ENCODE measurements at places on chromosomes 6 and 20. TPM values are rescaled to one million over a fixed set of nuclear protein-coding genes. Genes with fewer than 3 reads are reported as not detected.
A peak's percentile ranks its signal among the peaks of the same experiment; 100 is the strongest.

GRCh38 chr6:56683882-56684281 lies 41.2 kb upstream of the DST start:
- DNase-seq, result peak; percentile 80
- no peak overlapping the region for H3K27ac ChIP-seq
- peaks cover 21% of the 10 kb centered on the region for H3K4me1 ChIP-seq
- no peak overlapping the region for H3K4me3 ChIP-seq
- H3K36me3 ChIP-seq, result no peaks in the 10 kb centered on the region

DNA sequence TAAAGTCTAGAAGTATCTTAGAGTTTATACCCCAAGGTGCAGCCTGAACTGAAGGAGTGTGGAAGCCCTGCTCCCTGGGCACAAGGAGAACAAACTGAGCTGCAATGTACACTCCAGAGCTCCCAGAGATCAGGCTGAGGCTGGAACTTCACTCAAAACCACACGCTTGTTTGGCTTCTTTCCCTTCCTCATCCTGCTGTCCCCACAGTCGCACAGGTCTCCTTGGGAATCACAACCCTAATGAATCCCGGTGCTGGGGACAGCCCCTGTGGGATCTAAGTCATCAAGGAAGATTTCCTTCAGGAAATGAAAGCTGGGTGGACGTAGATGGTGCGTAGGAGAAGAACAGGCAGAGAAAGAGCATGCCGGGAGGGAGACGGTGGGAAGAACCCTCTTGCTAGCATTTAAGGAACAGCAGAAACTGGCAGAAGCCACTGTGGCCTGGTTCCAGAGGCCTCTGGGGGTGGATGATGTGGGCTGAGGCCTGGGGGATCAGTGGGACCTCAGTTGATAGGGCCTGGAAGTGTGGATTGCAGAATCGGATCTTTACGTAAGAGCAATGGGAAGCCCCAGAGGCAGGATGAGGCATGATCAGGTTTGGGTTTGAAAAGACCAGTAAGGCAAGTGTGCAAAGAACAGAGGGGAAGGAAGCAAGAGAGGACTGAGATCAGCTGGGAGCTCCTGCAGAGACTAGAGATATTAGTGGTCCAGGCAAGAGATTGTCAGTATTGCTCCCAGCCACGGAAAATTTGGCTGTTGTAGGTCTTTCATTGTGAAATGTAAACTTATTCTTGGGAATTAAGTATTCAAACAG lies 21.4 kb downstream of the CYP24A1 start:
- no peak overlapping the region for H3K4me3 ChIP-seq
- no peaks in the 10 kb centered on the region for H3K27me3 ChIP-seq
- H3K4me1 ChIP-seq, result peaks cover 61% of the 10 kb centered on the region
- H3K36me3 ChIP-seq, result no peaks in the 10 kb centered on the region
- H3K27ac ChIP-seq, result peak overlapping the region; percentile 87

- H3K27ac ChIP-seq, result no peak overlapping the region
- H3K27me3 ChIP-seq, result no peaks in the 10 kb centered on the region
Observed at GRCh38 chr20:25668446-25668845, 28.2 kb downstream of the ZNF337 start.

GRCh38 chr20:17467120-17467655 lies 64.0 kb downstream of the BFSP1 start:
- H3K4me3 ChIP-seq, result no peak overlapping the region
- DNase-seq, result no peak
- H3K27ac ChIP-seq, result no peak overlapping the region
- H3K27me3 ChIP-seq, result peaks cover 65% of the 10 kb centered on the region
- no peaks in the 10 kb centered on the region for H3K36me3 ChIP-seq
- H3K4me1 ChIP-seq, result no peaks in the 10 kb centered on the region

DNA sequence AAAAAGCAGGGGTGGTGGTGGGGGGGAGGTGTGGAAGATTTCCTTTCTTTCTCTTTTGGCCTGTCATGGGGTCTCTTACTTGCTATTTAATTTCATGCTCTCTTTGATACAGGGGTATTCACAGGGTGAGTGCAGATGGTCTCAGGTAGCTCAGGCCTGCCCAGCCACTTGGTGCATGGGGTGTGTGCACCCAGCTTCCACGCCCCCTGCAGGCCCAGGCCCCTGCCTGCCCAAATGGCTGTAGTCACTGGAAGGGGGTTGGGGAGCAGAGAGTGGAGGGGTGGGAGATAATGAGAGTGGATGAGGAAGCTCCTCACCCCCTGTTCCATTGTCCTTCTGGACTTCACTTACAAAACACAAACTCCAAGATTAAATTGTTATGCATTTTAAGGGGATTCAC lies 133.6 kb upstream of the SGK1 start:
- no peak for DNase-seq
- no peaks in the 10 kb centered on the region for H3K36me3 ChIP-seq
- peaks cover 20% of the 10 kb centered on the region for H3K4me1 ChIP-seq

GRCh38 chr6:11650025-11650696 lies 112.6 kb downstream of the TMEM170B start:
- peak; percentile 76 for DNase-seq
- H3K4me1 ChIP-seq, result peaks cover 41% of the 10 kb centered on the region
- no peak overlapping the region for H3K4me3 ChIP-seq
- no peaks in the 10 kb centered on the region for H3K36me3 ChIP-seq
- 0 out of 2 replicates have a peak overlapping the region, but pooled peaks have one; percentile 1 for H3K27ac ChIP-seq

DNA sequence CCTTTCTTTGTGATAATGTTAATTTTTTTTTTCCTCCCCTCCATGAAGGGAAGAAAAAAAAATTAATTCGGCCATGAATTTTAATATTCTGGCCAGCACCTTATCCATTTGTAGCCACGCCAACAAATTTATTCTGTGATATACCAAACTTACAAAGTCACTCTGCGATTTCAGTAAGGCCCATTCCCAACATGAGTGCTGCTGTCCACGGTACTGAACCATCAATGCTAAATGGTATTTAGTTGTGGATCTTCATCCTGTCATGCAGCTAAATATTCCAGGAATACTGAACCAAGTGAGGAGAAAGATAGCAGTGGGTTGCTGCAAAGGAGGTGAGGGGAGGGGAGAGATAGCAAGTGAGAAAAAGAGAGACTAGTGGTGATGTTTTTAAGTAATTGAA lies 19.5 kb upstream of the RSPH4A start:
- DNase-seq, result no peak
- H3K27ac ChIP-seq, result no peak overlapping the region
- H3K36me3 ChIP-seq, result peaks cover 17% of the 10 kb centered on the region

DNA sequence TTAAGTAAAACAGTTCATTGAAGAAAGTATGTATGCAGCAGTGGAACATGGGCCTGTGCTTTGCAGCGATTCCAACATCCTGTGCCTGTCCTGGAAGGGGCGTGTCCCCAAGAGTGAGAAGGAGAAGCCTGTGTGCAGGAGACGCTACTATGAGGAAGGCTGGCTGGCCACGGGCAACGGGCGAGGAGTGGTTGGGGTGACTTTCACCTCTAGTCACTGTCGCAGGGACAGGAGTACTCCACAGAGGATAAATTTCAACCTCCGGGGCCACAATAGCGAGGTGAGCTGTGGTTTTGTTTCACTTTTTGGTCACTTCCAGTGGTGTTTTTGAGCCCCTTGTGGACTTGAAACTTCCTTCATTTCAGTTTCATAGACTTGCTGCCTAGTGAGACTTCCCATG lies 1.7 kb downstream of the TULP4 start:
- no peaks in the 10 kb centered on the region for H3K4me1 ChIP-seq
- no peak overlapping the region for H3K4me3 ChIP-seq
- H3K27me3 ChIP-seq, result no peaks in the 10 kb centered on the region
- peaks cover 15% of the 10 kb centered on the region for H3K36me3 ChIP-seq

The RIPOR2 gene
- total RNA-seq, result 0.94 TPM

Data from PC-9 (cell line).